ENCODE measurements at places on chromosomes 4 and X.

DNA sequence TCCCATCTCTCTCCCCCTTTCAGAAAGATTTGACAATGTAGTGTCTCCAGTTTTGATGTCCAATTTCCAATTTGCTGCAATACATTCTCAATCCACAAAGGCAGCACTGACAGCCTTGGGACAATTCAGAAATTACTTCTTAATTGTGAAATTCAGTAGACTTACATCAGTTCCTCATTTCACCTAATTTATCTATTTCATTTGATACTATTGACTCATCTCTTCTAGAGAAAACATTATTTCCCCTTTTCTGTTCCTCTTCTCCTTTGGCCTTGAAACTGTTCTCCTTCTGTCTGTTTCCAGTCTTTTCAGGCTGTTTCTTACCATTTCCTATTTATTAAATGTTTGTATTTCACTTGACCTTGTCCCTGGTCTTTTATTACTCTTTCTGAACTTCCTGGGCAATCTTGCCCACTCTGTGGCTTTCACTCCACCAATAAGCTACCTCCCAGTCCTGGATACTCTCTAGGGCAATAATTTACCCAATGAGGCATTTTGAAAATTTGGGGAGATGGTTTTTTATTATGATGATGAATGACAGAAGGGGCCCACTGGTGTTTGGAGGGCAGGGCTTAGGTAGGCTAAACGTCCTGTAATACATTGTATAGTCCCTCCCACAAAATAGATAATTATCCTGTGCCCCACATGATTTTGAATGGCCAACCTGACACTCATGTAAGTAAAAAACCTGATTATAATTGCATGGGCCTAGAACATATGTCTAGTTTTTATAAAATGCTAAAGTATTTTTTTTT lies 498.0 kb upstream of the BOD1L1 start:
- no peak for DNase-seq

GRCh38 chrX:134891652-134892051 lies 99.1 kb upstream of the SMIM10 start:
- DNase-seq: no peak

DNA sequence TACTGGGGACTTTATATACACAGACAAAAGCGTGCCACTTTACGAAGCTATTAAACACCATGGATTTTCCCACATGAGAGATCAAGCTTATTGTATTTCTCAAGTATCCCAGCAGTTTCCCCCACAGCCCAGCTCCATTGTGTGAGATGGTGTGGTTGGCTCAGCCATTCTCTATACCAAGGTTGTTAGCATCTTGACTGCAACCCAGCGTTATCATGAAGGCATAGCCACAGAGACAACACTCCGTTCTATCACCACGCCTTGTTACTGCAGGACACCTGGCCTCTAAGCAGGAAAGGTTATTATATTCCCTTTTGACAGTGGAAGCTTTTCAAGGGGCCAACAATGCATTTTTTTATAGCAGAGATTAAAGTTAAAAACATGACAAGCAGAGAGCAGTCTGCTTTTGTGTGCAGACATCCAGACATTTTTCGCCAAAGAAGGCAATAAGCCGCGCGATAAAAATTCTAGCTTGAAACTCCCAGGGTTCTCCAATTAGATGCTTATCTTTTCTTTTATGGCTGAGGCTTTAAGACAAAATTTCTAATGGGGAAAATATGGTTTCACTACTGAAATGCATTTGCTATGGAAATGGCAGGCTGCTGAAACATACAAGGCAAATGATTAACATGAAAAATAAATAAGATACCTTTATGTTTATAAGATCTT lies 206.1 kb downstream of the MID1 start:
- no peak for DNase-seq

DNA sequence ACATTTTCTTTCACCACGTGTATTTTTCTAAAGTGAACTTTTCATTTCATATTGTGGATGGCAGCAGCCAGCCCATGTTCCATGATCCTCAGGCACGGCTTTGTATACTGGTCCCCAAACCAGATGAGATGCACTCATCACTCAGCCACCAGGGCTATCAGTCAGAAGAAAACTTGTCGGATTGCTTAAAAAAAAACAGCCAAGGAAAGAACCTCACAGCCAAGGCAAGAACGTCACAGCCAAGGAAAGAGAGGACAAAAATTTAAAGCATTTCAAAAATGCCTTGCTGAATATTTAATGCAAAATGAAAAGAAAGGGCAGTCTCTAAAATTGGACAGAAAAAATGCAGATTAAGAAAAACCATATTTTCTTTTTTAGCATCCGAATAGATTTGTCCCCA lies 333.3 kb downstream of the PDGFC start:
- DNase-seq: no peak

GRCh38 chr4:147596981-147597380 lies 20.2 kb upstream of the TMEM184C start:
- DNase-seq: no peak

- no peak for DNase-seq
Observed at GRCh38 chr4:12545812-12546211, 938.3 kb downstream of the RAB28 start.

- no peak for DNase-seq
Observed at GRCh38 chrX:68084765-68085164, 348.5 kb downstream of the OPHN1 start.

DNA sequence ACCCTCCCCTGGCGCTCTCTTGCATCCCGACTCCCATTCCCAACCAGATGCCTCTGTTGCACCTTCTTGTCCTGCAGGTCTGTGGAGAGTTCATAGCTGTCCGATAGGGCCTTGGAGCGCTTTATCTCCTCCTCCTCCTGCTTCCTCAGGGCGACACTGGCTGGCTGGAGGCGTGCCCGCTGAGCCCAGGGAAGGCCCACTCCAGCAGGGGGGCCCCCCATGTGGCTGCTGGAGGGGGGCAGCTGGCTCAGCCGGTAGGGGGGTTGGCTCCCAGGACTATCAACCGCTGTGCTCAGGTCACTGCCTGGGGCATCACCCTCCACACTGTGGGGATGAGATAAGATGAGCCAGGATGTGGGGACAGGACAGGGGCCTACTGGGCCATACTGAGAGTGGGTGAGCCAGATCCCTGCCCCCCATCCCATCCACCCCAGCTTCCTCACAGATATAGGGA lies 25.6 kb downstream of the IQSEC2 start:
- no peak for DNase-seq

GRCh38 chrX:102708900-102709299 lies 3.3 kb upstream of the GPRASP2 start:
- no peak for DNase-seq

DNA sequence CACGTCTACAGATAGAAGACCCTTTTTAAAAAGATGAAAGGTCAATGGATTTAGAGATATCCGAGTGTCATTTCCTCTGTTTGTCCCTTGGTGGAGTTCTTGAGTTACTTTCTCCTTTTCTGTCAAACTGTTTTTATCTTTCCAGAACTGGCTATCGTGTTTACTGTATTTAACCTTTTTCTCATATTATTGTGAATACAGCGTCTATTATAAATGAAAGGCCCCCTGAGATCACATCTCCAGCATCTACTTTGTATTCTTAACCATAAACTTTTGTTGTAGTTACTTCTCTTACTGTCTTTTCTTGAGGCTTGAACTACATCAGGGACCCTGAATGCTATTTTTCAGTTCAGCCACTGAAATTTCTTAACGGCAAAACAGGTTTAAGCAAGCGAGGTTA lies 4.0 kb upstream of the PCDH7 start:
- DNase-seq: no peak

DNA sequence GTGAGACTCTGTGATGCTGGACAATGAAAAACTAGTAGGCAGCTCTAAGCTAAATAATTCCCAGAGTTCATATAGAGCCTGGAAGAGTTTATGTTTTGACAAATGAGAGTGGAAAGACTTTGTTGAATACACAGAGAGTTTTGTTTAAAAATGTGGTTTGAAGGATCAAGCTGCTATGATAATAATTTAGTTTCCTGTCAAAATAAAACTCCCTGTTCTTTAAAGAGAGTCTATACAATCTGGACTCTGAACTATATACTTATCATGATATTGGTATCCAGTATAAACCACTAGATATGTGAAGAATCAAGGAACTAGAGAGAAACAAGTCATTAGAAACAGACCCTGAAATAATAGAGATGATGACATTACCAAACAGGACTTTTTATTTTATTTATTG lies 158.6 kb downstream of the C4orf33 start:
- DNase-seq: no peak

DNA sequence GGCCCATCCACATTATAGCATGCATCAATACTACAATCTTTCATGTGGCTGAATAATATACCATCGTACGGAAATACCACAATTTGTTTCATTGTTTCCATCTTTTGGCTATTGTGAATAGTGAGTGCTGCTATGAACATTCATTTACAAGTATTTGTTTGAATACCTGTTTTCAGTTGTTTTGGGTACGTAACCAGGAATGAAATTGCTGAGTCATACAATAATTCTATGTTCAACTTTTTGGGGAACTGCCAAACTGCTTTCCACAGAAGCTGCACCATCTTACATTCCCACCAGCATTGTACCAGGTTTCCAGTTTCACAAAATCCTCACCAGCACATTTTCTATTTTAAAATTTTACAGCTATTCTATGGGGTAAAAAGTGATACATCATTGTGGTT lies 28.5 kb upstream of the MANBA start:
- DNase-seq: no peak

GRCh38 chr4:76984788-76985211 lies 35.2 kb downstream of the SEPTIN11 start:
- DNase-seq: no peak

GRCh38 chrX:68203211-68203610 lies 230.1 kb downstream of the OPHN1 start:
- DNase-seq: no peak

DNA sequence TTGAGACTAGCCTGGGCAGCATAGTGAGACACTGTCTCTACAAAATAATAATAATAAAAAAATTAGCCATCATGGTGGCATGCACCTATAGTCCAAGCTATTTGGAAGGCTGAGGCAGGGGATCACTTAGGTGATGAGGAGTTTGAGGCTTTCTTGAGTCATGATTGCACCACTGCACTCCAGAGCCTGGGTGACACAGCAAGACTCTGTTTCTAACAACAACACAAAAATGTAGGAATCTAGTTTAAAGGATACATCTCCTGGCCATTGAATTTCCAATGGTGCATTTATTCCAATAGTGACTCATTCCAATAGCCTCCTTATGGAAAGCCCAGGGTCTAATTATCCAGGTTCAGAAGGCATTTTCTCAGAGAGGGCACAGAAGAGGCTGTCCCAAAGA lies 21.9 kb upstream of the HERC6 start:
- no peak for DNase-seq

- no peak for DNase-seq
Observed at GRCh38 chr4:91116861-91117260, 989.7 kb downstream of the CCSER1 start.

DNA sequence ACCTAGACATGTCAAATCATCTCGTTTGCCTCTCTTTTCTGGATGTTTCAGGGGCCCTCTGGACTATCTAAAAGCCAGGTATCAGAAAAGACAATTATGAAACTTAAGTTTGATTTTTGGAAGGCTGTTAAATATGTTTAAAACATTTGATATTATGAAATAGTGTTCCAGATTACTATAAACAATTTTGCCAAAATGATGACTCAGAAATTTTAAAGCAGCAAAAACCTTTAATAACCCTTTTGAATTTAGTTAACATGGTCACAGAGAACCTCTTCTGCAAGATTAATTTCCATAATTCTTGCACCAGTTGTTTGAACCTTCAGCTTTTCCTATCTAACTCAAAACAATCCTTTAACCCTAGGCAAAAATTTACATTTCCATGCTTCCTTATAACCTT lies 18.8 kb upstream of the FAM47E start:
- DNase-seq: no peak

- DNase-seq: no peak
Observed at GRCh38 chr4:3360777-3361176, 68.0 kb downstream of the RGS12 start.

GRCh38 chr4:54657551-54658251 lies at the start of gene KIT:
KIT (plus strand) TSS chr4:54657957; CDS start chr4:54658015, 58 bp downstream.
- DNase-seq: no peak

- DNase-seq: no peak
Observed at GRCh38 chr4:184727430-184727829, 6.5 kb downstream of the CENPU start.

- no peak for DNase-seq
Observed at GRCh38 chr4:7842384-7843279, 97.0 kb downstream of the AFAP1 start.

GRCh38 chr4:64883087-64883807 lies 474.0 kb upstream of the TECRL start:
- DNase-seq: no peak

DNA sequence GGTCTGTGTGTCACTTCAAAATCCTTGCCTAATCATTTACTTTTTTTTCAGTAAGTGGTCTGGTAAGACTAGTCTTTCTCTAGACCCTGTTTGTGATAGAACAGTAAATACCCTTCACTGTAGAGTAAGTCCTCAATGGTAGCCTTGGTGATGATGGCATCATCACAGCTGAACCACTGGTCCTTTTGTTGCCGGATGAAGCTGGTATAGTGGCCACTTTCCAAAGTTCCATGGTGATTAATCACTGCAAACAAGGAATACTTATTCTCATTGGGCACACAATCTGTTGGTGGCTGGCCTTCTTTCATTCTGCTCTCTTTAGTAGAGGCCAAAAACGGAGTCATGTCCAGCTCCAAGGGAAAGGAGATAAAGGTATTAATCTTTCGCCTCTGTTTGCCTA lies 2.9 kb downstream of the USP51 start:
- DNase-seq: no peak

DNA sequence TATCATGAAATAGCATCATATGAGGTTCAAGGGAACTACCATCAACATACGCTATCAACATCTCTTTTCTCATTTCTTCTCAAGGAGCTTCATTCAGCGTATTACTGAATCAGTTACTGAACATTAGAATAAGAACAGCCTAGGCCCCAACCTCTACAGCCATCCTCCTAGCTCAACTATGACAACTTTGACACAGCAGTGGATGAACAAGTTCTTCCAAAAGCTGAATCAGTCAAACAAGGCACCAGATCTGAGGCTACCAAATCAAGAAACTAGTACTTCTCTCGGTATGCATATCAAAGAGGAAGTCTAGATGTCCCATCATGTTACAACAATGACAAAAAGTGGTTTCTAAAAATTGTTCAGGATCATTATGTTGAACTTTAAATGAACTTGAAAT lies 57.4 kb downstream of the GATB start:
- no peak for DNase-seq

DNA sequence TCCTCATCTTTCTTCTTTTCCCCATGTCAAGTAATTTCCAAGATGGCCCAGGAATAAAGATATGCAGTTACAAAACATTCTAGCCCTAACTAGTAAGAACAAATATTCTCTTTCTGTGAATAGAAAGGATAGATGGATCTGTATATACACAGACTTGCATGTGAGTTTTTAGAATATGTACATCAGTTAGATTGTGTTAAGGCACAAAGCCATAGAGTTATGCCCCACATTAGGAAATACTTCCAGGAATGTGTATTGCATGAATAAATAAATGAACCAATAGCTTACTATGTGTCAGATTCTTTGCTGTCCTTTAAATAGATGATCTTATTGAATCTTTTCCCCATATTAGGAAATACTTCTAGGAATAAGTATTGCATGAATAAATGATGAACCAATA lies 46.0 kb upstream of the TMPRSS11E start:
- no peak for DNase-seq

- no peak for DNase-seq
Observed at GRCh38 chr4:63637270-63637669, 772.0 kb downstream of the TECRL start.

- DNase-seq: no peak
Observed at GRCh38 chr4:6200922-6201362, 593 bp upstream of the JAKMIP1 start.

GRCh38 chr4:40621592-40622512 lies 7.8 kb downstream of the RBM47 start:
- DNase-seq: no peak

- DNase-seq: no peak
Observed at GRCh38 chr4:83054928-83055327, 19.9 kb downstream of the COPS4 start.

Data from activated T-cell treated with anti-CD3 and anti-CD28 coated beads for 4 hours (primary cell).